ENCODE measurements at places on chromosomes 4 and X.
A peak's percentile ranks its signal among the peaks of the same experiment; 100 is the strongest.

- DNase-seq: no peak
Observed at GRCh38 chr4:129346036-129346435, 250.1 kb downstream of the C4orf33 start.

DNA sequence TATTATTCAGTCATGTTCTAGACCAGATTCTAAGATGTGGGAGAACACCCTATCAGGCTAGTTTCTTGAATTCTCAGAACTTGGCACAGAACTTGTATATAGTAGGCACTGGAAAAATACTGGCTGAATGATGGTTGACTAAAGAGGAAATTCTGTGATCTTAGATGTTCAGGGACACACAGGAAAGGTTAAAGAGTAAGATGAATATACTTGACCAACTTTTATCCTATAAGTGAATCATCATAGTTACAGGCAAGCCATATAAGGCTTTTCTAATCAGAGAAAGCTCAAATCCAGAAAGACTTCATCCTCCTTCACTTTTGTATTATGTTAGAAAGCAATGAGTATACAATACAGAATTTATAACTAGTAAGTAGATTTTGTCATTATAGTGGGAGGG lies 53.8 kb downstream of the SEPTIN11 start:
- no peak for DNase-seq

DNA sequence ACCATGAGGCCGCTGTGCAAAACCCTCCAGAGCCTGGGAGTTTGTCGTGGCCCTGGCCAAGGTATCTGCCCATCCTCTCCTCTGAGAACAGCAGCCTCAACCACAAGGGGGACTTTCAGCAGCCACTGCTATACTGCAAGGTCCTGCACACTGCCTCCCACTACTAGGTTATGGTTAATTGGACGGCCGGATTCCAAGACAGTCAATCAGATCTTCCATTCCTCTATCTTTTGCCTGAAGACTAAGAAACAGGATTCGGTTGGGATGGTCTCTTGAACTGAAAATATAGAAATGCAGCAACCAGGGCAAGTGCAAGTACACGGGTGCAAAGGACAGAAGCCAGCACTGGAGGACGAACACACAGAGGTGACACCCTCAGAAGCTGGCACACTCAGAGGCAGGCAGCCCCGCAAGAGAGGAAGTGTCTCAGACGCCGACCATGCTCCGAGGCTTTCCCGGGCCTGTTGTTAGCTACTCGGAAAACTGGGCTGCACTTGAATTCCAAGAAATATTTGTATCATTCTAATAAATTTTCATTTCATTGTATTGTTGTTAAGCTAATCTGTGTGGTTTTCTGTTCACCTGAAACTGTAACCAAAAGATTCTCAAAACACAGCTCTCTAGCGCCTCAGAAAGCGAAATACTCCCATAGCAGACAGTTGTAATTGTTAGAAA lies 63.3 kb downstream of the AFAP1 start:
- DNase-seq: peak; percentile 92

DNA sequence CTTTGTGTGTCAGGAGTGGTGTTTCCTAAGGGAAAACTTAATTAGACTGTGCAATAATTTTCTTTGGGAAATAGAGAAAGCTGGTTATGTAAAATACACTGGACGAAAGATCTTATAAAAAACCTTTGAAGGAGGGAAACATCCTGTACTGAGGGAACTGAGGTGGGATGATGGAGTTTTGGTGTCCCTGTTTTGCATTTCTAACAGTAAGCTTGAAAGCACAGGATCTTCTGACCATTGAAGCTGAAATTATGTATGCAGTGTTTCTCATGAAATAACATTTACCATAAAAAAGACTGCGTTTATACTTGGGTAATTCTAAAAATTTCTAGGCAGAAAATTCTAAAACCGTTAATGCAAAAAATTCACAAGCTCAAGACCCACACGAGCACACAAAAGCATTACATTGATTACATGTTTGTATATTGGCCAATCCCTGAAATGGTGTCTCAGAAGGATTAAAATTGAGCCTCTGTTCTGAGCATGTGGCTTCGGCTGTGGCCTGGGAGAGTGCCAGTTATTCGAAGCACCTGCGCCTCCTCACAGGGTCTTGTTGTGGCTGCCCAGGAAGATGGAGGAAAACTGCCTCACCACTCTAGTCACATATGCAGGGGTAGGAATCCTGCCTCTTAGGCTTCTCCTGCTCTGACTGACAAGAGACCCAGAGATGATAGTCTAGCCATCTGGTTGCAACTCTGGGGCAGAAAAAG lies 49.5 kb downstream of the JADE3 start:
- peak; percentile 73 for DNase-seq

DNA sequence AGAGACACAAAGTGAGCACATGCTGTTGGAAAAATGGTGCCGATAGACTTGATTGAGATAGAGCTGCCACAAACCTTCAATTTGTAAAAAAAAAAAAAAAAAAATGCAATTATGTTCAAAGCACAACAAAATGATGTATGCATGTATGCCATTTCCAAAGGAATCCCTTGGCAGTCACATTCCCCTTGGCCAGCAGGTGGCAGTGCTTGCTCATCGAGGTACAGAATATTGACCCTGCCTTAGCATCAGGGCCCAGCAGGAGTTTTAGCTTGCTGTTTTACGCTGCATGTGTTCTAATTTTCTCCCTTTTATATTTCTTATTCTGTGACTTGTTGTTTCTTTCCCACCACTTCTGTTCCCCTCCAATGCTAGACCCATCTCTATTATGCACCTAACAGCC lies 34.5 kb upstream of the CYBB start:
- peak; percentile 26 for DNase-seq

GRCh38 chr4:157886645-157887044 lies 286.2 kb downstream of the GASK1B start:
- DNase-seq: no peak

- peak; percentile 70 for DNase-seq
Observed at GRCh38 chrX:64204701-64205440, 637 bp downstream of the AMER1 start.

DNA sequence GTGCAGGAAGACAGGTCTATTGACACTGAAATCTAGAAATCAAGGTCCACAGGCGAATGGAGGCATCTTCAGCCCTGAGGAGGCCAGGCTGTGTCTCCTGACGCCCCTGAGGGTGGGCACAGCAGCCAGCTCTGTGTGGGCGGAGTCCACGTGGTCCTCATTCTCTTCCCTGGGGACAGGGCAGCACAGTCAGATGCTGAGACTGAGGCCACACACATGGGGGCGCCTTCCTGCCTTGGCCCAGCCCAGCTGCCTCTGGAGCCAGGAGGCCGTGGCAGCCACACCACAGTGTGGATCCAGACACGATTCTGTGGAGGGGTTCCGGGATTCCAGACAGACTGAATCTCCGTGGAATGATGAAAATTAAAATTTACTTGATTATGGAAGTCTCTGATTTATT lies 20.8 kb downstream of the FGFR3 start:
- no peak for DNase-seq

GRCh38 chrX:78307665-78308064 lies 19.7 kb downstream of the CYSLTR1 start:
- no peak for DNase-seq

GRCh38 chrX:153593811-153594500 lies 5.0 kb downstream of the CCNQ start:
- no peak for DNase-seq

Data from NCI-H524 (cell line).